Spleen (tissue), 13 donors: ENCODE measurements at places on chromosomes 12 and 14. TPM values are rescaled to one million over a fixed set of nuclear protein-coding genes. Genes with fewer than 3 reads are reported as not detected.
A peak's percentile ranks its signal among the peaks of the same experiment; 100 is the strongest.

GRCh38 chr12:48917857-48918537 is 7.3 kb downstream of the FKBP11 start:
- peak overlapping the region; percentile 45 for H3K27ac ChIP-seq
- no peaks in the 10 kb centered on the region for H3K4me1 ChIP-seq
- H3K4me3 ChIP-seq = no peak overlapping the region
- H3K36me3 ChIP-seq = peaks cover 9% of the 10 kb centered on the region
- no peak for DNase-seq

DNA sequence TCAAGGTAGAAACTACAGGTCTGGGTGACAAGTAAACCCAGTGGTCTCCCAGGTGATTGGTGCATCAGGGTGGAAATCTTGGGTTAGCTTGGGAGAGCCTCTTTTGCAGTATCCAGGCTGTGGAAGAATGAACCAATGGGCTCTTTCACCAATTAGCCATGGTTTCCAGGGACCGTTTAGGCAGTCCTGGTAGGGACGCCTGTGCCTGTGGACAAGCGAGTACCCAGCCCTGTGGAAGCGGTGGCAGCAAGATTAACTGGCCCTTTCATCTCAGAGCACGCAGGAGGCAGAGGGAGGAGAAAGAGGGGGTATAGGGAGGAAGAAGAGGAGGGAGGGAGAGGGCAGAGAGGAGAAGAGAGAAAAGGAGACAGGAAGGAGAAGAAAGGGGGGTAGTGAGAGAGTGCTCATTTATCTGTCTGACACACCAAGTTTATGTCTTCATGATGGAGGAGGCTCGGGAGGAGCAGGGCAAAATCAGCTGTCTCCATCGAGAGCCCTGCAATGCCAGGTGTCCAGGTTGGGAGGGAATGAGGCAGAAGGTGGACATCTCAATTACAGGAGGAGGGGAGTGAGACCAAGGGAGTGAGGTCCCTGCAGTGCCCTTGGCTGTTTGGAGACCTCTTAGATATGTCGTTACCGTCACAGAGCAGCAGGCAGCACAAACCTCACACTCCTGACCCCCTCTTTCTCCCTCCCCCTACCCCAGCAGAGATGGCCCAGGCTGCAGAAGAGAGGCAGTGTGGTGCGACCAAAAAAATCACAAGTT is 4.6 kb upstream of the ZDHHC22 start:
- no peak overlapping the region for H3K4me3 ChIP-seq
- peaks cover 8% of the 10 kb centered on the region for H3K4me1 ChIP-seq
- H3K36me3 ChIP-seq = no peaks in the 10 kb centered on the region
- H3K27me3 ChIP-seq = peaks cover 65% of the 10 kb centered on the region
- DNase-seq = peak; percentile 54
- no peak overlapping the region for H3K27ac ChIP-seq

DNA sequence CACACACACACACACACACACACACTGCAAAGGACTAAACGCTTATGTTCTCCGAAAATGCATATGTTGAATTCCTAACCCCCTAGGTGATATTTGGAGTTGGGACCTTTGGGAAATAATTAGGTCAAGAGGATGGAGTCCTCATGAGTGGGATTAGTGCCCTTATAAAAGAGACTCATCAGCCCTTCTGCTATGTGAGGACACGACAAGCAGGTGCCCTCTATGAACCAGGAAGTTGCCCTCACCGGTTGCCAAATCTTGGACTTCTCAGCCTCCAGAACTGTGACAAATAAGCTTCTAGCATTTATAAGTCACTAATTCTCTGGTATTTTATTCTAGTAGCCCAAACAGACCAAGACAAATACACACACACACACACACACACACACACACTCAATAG is 20.7 kb upstream of the TCP11L2 start:
- no peak overlapping the region for H3K4me3 ChIP-seq
- no peak for DNase-seq
- no peaks in the 10 kb centered on the region for H3K27me3 ChIP-seq
- H3K4me1 ChIP-seq = no peaks in the 10 kb centered on the region
- H3K27ac ChIP-seq = peak overlapping the region; percentile 81

Gene CHPT1
- 42.4 TPM for total RNA-seq

Gene KRT6C
- total RNA-seq = not detected
